Type B pancreatic cell (in vitro differentiated cells): ENCODE measurements at places on chromosomes 7 and 10.

DNA sequence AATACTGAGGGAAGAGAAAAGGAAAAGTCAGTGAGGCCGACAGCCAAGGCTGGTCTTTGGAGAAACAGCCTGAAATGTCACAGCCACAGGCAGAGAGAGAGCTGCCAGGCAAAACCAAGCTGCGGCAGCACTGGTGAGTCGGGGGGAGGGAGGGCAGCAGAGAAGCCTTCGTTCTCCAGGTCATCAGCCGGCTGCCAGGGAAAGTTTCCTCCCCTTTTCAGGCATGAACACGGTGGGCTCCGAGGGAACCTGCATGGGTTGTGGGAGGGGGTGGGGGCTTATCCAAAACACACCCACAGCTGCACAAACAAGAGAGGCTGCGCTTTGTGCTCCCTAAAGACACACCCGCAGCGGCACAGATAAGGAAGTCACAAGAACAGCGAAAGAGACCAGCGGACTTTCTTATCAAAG is 62.3 kb upstream of the NKX6-2 start:
- peak; percentile 61 for DNase-seq

DNA sequence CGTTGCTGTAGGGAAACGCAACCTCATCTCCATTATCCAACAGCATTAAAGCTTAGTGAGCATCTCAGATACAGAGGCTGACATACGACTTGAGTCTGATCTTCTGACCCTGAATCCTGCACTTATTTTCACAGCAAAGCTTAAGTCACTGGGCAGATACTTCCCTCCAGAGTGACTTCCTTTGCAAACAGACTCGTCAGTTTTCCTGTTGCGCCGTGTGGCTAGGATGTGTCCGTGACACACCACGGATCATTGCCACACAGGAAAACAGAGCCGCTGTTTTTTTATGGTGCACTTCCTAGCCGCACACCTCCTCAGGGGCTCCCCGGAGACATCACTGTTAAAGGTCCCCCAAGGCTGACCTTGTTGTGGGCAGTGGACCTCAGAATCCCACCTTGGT is 94.9 kb upstream of the MKI67 start:
- DNase-seq: no peak

DNA sequence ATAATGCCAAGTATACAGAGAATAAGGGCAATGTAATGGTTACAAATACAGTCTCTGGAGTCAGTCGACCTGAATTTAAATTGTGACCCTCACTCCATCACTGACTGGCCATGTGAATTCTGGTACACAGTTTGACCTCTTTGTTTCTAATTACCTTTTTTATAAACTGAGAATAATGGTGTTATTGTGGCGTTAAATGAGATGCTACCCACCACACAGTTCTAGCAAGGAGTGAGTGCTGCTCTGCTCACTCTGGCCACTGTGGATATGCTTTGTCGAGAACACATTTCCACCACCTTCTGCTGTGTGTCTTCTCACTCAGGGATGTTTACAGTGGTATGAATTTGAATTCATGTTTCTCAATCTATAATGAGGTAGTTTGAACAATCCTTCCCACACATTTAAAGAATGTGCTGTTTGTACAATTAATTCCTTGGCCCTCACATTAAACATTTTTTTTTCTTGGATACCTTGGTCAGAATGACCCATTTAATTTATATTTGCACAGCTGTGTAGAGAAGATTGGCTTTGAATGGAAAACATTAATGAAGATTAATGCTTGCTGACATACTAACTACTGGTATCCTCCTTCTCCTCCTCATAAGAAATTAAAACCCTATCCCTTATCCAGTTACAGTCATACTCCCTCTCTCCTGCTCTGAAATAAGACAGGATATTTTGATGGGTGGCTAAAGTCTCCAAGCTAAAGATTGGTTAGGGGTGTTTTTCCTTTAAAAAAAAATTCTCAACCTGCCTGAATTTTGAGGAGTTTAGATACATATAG is 42.4 kb downstream of the PLCE1 start:
- no peak for DNase-seq

DNA sequence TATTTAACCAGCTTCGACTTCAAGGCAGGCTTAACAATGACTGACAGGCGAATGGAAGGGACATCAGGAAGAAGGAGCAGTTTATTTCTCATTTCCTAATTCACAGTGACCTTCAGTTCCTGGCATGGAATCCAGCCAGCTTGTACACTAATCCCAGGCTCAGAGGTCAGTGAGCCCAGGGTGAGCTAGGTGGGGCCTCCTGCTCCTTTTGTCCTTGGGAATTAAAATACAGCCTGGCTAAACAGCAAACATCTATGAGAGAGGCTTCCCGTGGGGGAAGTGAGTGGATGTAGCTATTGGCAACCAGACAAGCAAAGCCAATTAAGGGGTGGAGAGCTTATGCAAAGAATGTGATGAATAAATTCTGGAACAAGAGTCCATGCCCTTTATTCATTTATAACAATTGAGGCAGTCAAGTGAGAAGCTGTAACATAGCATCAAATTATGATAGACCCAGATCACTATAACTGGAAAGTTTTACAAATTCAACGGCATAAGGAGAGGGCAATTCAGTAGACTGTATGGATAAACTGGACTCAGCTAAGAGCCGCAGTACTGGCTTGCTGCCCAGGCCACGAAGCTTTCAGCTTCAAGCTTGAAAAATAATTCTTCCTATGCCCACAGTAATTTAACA is 57.1 kb downstream of the STK17A start:
- no peak for DNase-seq

- DNase-seq: no peak
Observed at GRCh38 chr10:34574353-34574934, 240.7 kb downstream of the PARD3 start.

- no peak for DNase-seq
Observed at GRCh38 chr10:109721453-109722064, 201.8 kb downstream of the XPNPEP1 start.

DNA sequence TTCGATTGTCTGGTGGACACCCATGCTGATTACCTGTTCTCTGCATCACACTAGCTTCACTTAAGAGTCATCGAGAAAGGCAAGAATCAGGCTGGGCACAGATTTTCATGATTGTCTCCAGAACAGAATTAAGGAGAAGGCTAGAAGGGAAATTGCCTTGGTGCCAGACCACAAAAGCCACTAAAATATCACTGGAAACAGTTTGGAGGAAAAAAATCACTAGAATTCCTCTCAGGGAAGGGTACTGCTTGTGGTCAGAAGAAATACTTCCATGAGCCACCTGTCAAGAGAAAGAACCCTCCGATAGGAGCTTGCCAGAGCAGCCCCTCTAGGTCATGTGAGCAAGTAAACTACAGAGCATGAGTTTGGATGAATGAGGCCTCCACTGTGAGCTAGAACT is 269.3 kb upstream of the TEX47 start:
- no peak for DNase-seq

GRCh38 chr7:7476381-7476780 is 59.3 kb downstream of the COL28A1 start:
- no peak for DNase-seq

DNA sequence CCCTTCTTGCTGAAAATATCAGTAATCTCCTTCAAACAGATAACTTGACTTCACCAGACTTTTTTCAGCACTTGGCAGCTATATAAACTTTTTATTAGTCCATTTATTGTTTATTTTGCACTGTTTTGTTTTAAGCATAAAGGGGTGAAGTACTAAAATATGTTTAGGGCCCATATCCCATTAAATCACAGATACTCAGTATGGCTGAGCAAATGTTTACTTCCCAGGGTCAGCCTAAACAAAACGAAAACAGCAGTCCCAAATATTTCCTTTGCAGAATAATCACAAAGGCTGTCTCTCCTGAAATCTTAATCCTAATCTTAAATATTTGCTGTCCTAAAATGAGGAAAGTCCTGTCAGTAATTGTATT is 649.6 kb downstream of the TNS3 start:
- DNase-seq: no peak

GRCh38 chr10:14880229-14880628 is 1.6 kb downstream of the SUV39H2 start:
- no peak for DNase-seq

- DNase-seq: no peak
Observed at GRCh38 chr7:113664867-113665266, 253.9 kb downstream of the PPP1R3A start.

DNA sequence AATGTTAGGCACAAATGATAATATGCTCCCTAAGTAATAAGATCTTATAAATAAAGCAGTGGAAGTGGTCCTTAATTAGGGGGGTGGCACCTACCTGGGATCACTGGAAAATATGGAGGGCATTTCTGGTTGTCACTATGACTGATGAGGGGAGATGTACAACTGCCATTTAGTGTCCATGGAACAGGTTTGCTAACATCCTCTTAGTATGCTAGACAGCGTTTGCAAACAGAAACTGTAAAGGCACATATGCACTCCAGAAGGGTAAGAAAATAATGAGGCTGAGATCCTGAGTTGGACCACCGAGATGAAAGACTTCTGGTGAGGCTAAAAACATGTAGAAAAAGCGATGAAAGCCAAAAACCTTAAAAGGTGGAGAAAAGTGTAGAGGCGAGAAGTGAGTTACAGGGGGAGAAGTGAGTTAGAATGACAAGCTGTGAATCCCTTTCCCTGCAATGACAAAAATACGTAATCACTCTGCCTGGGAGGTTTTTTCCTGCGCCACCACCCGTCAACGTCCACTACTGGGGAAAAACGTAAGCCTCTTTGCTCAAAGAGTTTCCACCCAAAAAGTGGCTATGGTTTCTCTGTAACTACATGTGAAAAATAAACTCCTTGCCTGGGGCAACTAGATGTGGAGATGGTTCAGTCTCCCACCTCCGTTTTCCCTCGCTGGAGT is 767 bp downstream of the KRIT1 start:
- no peak for DNase-seq

DNA sequence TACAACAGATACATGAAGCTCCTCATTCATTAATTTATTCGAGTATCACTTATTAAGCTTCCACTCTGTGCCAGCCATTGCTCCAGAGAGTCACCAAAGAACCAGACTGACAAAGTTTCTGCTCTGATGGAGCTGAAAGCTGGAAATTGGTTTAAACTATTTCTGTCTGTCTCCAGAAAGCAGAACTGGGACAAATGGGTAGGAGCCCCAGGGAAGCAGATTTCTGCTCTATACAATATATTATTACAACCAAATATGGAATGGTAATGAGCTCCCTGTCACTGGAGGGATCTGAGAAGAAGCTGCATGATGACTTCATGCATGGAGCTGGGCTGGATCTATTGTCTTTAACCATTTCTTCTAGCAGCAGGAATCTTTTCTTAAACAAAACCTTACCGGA is 165.4 kb upstream of the ADO start:
- no peak for DNase-seq

GRCh38 chr10:30028738-30029030 is 30.7 kb downstream of the JCAD start:
- DNase-seq: no peak

DNA sequence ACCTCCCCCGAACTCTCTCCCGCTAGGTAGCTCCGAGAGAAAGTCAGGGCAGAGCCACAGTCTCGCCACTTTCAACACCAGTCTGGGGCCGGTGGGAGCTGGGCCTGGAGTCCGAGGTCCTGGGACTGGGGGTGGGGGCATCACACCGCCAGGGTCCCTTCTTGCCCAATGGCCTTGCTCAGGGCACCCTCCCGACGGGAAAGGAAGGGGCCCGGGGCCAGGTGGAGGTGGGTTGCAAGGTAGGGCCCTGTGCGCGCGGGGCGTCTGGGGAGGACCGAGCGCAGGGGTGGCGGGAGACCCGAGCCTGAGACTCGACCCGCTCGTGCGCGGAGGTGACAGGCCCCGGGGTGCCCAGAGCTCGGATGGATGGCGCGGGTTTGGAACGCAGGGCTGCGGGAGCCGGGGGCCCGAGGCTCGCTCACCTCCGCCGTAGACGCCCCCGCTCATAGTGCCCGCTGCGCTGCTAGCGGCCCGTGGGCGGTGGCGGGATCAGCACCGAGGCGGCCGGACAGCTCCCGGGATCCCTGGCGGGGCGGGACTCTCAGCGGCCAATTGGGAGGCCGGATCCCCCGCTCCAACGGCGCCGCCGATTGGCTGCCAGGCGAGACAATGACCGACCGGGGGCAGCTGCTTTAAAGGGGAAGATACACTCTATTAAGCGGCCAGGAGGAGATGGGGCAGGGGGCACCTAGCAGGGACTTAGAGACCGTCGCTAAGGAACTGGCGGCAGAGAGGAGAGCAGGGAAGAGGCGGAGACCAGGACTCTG is at the start of gene ACTL6B:
ACTL6B (minus strand) TSS at position 541 of the 767 bp plus-strand sequence; CDS start at position 447, 94 bp downstream.
- peak; percentile 82 for DNase-seq

- DNase-seq: no peak
Observed at GRCh38 chr7:138924501-138925225, 56.5 kb downstream of the KIAA1549 start.

- no peak for DNase-seq
Observed at GRCh38 chr10:29386342-29386999, 97.6 kb downstream of the LYZL1 start.

GRCh38 chr7:73329861-73330581 is 2.1 kb downstream of the FKBP6 start:
- no peak for DNase-seq
